Kidney (tissue), 22 donors: ENCODE measurements at places on chromosomes 13 and 19. TPM values are rescaled to one million over a fixed set of nuclear protein-coding genes. Genes with fewer than 3 reads are reported as not detected.
A peak's percentile ranks its signal among the peaks of the same experiment; 100 is the strongest.

Gene TMC4
- 98.9 TPM for total RNA-seq

Gene SLC17A7
- total RNA-seq, result 1.4 TPM

Gene IGFL2
- not detected for total RNA-seq

Gene S1PR4
- 5.1 TPM for total RNA-seq

Gene KLK15
- total RNA-seq, result not detected

Gene KLK1
- 0.41 TPM for total RNA-seq

Gene PLD3
- total RNA-seq, result 207 TPM

Gene UBE2L5
- not detected for total RNA-seq

- peaks cover 12% of the 10 kb centered on the region for H3K4me1 ChIP-seq
- no peak overlapping the region for H3K4me3 ChIP-seq
- DNase-seq, result no peak
- no peaks in the 10 kb centered on the region for H3K27me3 ChIP-seq
Observed at GRCh38 chr13:29924482-29925350, 74.3 kb upstream of the UBL3 start.

DNA sequence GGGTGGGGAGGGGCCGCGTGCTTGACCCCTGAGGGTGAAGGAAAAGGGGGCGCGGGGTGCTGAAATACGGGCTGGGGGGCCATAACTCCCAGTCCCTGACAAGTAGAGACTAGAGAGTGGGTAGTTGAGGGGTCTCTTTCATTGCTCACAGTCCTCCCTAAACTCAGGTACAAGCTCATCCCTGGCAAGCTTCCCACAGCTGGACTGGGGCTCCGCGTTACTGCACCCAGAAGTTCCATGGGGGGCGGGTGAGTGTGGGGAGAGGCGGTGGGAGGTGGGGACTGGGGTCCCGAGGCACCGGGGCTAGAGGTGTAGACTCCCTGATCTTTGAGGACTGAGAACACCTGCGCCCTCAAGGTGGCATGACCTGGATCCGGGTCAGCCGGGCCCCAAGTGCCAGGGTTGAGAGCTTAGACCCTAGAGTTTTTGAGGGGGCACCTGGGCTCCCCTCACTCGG is 1.3 kb downstream of the ETV2 start:
- H3K27me3 ChIP-seq, result no peaks in the 10 kb centered on the region
- peak overlapping the region; percentile 23 for H3K4me3 ChIP-seq
- peak; percentile 80 for DNase-seq
- no peaks in the 10 kb centered on the region for H3K36me3 ChIP-seq
- H3K4me1 ChIP-seq, result no peaks in the 10 kb centered on the region

DNA sequence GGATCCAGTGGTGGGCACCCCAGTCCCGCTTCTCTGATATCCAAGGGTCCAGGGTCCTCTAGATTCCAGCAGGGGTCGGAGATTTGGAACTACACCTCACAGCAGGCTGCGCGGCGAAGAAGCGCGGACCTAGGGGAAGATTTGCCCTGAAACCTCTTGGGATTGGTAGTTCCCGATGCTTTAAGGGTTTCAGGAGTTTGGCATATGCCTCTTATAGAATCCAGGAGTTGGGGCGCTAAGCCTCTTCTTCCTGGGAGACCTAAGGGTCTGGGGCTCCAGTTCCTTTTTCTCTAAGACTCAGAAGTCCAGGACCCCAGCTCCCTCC is 349 bp downstream of the BCL2L12 start:
- H3K4me3 ChIP-seq, result peak overlapping the region; percentile 86
- no peaks in the 10 kb centered on the region for H3K36me3 ChIP-seq
- no peak overlapping the region for H3K27ac ChIP-seq
- no peak for DNase-seq
- no peaks in the 10 kb centered on the region for H3K27me3 ChIP-seq

GRCh38 chr13:36630181-36630803 is 43.5 kb upstream of the SERTM1 start:
- H3K4me3 ChIP-seq, result no peak overlapping the region
- H3K36me3 ChIP-seq, result no peaks in the 10 kb centered on the region
- DNase-seq, result no peak
- H3K27ac ChIP-seq, result no peak overlapping the region
- no peaks in the 10 kb centered on the region for H3K27me3 ChIP-seq

DNA sequence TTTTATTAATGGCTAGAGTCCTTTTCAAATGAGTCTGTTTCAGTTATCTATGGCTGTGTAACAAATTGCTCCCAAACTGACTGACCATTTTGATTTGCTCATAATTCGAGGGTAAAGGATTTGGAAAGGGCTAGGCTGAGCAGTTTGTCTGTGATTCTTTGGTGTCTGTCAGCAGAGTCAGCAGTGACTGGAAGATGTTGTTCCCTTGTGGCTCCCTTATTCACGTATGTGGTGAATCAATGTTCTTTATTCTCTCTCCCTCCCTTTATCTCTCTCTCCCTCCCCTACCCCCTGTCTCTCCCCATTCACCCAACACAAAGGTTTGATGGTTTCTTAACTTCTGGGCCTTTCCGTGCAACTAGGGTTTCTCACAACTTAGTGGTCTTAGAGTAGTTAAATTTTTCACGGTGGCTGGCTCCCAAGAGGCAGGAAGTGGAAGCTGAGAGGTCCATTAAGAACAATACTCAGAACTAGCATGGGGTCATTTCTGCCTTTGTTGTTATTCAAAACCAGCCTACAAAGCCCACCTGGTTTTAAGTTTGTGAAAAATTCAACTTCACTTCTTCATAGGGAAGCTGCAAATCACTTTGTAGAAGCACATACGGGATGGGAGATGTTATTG is 772.5 kb upstream of the SLITRK1 start:
- no peak for DNase-seq
- H3K27ac ChIP-seq, result no peak overlapping the region
- no peaks in the 10 kb centered on the region for H3K27me3 ChIP-seq
- H3K4me1 ChIP-seq, result no peaks in the 10 kb centered on the region
- H3K4me3 ChIP-seq, result no peak overlapping the region

DNA sequence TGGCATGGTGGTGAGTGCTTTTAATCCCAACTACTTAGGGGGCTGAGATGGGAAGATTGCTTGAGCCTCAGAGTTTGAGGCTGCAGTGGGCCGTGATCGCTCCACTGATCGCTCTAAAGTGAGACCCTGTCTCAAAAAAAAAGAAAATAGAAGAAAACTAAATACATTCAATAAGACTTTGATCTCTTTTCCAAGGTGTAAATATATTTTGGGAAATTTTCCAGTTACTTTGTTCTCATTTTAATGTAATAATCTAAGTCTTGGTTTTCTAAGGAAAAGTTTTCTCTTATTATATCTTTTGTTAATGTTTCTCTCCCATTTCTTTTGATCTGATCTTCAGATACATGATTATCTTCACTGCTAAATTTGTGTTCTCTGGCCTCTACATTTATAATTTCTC is 9.6 kb downstream of the LDLR start:
- H3K27ac ChIP-seq, result no peak overlapping the region
- H3K27me3 ChIP-seq, result no peaks in the 10 kb centered on the region
- no peak for DNase-seq
- peaks cover 10% of the 10 kb centered on the region for H3K4me1 ChIP-seq
- H3K36me3 ChIP-seq, result peaks cover 5% of the 10 kb centered on the region

GRCh38 chr13:91722267-91722884 is 324.0 kb downstream of the GPC5 start:
- H3K27ac ChIP-seq, result no peak overlapping the region
- no peaks in the 10 kb centered on the region for H3K4me1 ChIP-seq
- H3K36me3 ChIP-seq, result no peaks in the 10 kb centered on the region
- H3K4me3 ChIP-seq, result no peak overlapping the region

DNA sequence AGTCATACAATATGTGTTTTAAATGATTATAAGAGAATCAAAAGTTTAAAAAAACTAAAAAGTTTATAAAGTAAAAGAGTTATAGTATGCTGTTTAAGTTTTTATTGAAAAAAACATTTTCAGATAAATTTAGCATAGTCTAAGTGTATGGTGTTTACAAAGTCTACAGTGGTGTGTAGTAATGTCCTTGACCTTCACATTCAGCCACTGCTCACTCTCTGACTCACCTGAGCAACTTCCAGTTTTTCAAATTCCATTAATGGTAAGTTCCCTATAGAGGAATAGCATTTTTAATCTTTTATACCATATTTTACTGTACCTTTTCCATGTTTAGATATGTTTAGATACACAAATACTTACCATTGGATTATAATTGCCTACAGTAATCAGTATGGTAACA is 842.4 kb upstream of the KLHL1 start:
- no peak overlapping the region for H3K27ac ChIP-seq
- H3K27me3 ChIP-seq, result no peaks in the 10 kb centered on the region
- H3K4me3 ChIP-seq, result no peak overlapping the region
- no peaks in the 10 kb centered on the region for H3K4me1 ChIP-seq
- no peaks in the 10 kb centered on the region for H3K36me3 ChIP-seq

DNA sequence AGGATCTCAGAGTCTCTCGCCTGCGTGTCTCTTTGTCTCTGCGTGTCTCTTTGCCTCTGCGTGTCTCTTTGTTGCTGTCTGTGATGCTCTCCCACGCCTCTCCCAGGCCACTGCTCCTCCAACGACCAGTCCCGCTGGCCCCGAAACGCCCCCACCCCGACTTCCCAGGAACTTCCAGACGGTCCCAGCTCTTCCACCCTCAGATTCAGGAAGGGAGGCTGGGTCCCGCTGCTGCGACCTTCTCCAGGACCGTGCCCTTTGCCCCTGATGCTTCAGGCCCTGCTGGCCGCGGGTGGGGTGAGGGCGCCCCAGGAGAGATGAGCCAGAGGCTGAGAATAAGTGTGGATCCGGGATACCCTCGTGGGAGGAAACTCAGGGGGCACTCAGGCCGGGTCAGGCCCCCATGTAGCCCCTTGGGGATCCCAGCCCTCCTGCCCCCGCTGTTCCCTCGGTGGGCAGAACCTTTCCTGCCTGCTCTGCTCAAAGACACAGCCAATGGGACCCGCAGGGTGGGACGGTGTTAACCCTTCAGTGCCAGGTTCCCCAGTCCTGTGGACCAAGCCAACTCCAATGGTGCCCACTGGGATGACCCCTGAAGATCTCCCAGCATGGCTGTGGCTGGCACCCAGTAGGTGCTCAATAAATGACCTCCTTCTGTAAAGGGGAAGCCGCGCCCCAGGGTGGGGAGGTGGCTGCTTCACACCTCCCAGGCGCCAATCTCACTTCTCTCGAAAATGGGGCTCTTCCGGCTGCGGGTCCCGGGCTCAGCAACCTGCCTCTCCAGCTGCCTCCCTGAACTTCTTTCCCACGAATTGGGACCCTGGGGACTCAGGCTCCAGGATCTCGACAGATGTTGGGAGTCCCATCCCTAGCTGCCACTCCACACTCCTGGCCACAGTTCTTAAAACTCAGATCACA is 1.5 kb upstream of the S1PR5 start:
- no peak overlapping the region for H3K4me3 ChIP-seq
- H3K27me3 ChIP-seq, result peaks cover 30% of the 10 kb centered on the region
- H3K27ac ChIP-seq, result no peak overlapping the region
- H3K4me1 ChIP-seq, result no peaks in the 10 kb centered on the region

DNA sequence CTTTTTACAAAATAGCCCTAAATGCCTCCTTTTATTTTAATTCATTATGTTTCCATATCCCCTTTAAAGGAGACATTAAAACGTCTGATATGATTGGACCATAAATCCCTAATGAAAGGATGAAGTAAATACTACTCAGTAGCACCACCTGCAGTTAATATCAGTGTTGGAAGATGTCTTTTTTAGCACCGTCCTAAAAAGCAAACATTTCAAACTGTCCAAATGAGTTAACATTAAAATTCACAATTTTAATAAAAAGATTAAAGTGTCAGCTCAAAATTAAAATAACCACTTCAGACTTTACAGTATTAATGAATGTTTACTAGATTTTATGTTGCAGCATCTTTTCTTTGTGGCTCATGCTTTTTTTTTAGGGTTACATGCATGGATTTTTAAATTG is 12.3 kb downstream of the ZNF507 start:
- DNase-seq, result no peak
- peaks cover 28% of the 10 kb centered on the region for H3K36me3 ChIP-seq
- H3K27ac ChIP-seq, result no peak overlapping the region
- no peaks in the 10 kb centered on the region for H3K27me3 ChIP-seq
- no peaks in the 10 kb centered on the region for H3K4me1 ChIP-seq

GRCh38 chr13:109673477-109673876 is 112.9 kb downstream of the IRS2 start:
- no peak for DNase-seq
- no peaks in the 10 kb centered on the region for H3K36me3 ChIP-seq
- H3K27ac ChIP-seq, result no peak overlapping the region
- H3K4me3 ChIP-seq, result no peak overlapping the region
- no peaks in the 10 kb centered on the region for H3K27me3 ChIP-seq

- no peaks in the 10 kb centered on the region for H3K4me1 ChIP-seq
- H3K27ac ChIP-seq, result no peak overlapping the region
- H3K36me3 ChIP-seq, result no peaks in the 10 kb centered on the region
- H3K27me3 ChIP-seq, result no peaks in the 10 kb centered on the region
- peak; percentile 41 for DNase-seq
- H3K4me3 ChIP-seq, result no peak overlapping the region
Observed at GRCh38 chr13:82458169-82458568, 1424.1 kb downstream of the SLITRK1 start.

DNA sequence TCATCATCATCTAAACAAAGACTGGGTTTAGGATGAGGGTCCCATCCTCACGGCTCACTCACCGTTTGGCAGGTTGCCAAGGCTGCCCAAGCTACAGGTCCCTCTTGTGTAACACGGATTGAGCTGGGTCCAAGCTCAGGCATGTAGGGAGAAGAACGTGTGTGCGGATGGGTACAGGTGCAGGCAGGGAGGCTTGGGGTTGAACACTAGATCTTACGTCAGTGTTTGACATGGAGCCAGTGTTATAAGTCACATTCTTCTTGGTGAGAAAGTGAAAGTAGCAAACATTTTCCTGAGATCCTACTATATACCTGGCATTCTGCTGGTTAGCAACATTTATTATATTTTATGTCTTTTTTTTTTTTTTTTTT is 136.8 kb upstream of the RNF113B start:
- H3K4me3 ChIP-seq, result no peak overlapping the region
- no peaks in the 10 kb centered on the region for H3K27me3 ChIP-seq
- no peaks in the 10 kb centered on the region for H3K36me3 ChIP-seq
- DNase-seq, result no peak

DNA sequence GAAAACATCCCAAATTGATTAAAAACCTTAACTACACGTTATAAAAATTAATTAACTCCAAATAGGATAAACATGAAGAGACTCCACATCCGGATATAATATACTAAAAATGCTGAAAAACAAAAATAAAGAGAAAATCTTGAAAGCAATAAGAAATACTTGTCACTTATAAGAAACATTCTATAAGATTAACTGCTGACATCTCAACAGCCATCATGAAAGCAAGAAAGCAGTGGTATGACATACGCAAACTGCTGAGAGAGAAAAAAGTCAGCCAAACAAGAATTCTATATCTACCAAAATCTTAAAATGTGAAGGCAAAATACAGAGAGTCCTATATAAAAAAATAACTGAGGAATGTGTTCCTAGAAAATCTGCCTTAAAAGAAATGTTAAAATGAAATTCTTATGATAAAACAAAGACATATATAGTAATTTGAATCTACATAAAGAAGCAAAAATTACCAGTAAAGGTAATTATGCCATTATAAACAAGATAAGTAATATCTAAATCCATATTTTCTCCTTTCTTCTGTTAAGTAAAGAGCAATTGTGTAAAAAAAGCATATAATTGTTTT is 1851.1 kb downstream of the PCDH9 start:
- no peaks in the 10 kb centered on the region for H3K4me1 ChIP-seq
- no peak for DNase-seq
- no peaks in the 10 kb centered on the region for H3K27me3 ChIP-seq
- H3K27ac ChIP-seq, result no peak overlapping the region
- H3K4me3 ChIP-seq, result no peak overlapping the region
- no peaks in the 10 kb centered on the region for H3K36me3 ChIP-seq
